CD4-positive, alpha-beta T cell treated with Interleukin-10 for 1 hour (primary cell): ENCODE measurements at places on chromosomes 5 and 9.

GRCh38 chr9:111668026-111668573 is 6.7 kb downstream of the GNG10 start:
- DNase-seq: no peak

DNA sequence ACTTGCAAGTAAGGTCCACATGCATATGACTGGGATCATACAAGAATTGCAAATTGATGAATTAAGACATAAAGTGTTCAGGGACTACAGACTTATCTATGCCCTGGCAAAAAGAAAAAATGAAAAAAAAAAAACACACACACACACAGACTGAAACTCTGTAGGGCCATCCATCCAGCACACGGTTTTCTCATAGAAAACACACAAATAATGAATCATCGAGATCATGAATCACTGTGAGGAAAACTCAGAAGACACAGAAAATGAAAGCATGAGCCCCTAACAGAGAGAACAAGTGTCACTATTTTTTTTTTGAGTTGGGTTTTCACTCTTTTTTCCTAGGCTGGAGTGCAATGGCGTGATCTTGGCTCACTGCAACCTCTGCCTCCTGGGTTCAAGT is 185.2 kb downstream of the IRX2 start:
- DNase-seq: no peak

DNA sequence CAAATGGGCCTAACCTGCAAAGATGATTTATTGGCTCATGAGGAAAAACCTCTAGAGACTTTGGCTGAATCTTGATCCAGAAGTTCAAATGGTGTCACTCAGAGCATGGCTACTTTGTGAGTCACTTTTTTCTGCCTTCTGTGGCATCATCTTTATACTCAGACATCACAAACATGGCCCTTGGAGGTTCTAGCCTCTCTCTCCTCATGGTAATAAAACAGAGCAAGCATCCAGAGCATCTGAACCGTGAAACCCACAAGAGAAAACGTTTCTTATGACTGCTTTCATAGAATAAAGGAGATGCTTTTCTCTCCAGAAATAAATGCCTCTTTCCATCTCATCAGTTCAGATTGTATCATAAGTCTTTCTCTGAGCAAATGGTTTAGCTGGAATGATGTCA is 780.3 kb downstream of the KCTD16 start:
- DNase-seq: no peak

GRCh38 chr5:41600731-41601130 is 90.3 kb upstream of the PLCXD3 start:
- no peak for DNase-seq

DNA sequence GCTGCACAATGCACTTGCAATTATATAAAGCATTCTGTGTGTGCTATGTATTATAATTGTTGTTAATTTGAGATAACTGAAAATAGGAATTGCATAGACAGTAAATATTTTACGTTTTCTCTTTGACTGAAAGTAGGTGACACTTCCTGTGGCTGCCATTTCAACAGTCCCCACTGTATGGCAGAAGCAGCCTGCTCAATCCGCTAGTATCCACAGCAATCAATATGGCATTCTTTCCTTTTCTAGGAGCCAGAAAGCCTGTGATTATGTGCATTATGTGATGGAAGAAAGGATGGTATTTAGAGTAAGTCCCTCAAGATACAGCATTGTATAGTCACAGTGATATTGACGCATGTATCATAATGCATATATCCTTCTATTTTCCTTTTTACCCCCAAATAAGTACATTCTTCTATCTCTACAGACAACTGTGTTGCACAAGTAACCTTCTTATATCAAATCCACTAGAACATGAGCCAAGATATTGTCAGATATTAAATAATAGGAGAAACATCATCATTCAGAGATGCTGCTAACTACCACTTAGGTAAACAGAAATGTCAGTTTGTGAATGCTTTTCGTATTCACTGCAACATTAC is 59.7 kb downstream of the CARTPT start:
- DNase-seq: no peak

- DNase-seq: no peak
These were observed 262.0 kb downstream of the SAXO1 start for GRCh38 chr9:18771011-18771410.

GRCh38 chr5:127887282-127887681 is 184.1 kb downstream of the CCDC192 start:
- DNase-seq: no peak

- no peak for DNase-seq
These were observed 12.1 kb downstream of the ZBTB34 start for GRCh38 chr9:126872516-126872915.

DNA sequence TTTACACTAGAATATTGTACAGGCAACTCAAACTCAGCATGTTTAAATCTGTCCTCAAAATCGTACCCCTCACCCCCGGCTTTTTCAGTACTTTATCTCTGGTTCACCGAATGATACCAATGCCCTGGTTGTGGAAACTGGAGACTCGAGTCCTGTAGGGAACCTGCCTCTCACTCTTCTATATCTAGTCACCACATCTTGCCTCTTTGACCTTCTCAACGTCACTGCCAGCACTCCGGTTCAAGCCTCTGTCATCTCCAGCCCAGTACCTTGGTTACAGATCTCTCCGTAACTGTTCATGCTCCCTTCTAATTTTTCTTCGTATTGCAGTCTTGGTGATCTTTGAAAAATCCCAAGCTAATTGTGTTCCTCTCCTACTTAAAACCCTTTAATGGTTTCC is 6.7 kb downstream of the SLC44A1 start:
- DNase-seq: no peak

- no peak for DNase-seq
These were observed 66.9 kb downstream of the RFX3 start for GRCh38 chr9:3458806-3459475.

DNA sequence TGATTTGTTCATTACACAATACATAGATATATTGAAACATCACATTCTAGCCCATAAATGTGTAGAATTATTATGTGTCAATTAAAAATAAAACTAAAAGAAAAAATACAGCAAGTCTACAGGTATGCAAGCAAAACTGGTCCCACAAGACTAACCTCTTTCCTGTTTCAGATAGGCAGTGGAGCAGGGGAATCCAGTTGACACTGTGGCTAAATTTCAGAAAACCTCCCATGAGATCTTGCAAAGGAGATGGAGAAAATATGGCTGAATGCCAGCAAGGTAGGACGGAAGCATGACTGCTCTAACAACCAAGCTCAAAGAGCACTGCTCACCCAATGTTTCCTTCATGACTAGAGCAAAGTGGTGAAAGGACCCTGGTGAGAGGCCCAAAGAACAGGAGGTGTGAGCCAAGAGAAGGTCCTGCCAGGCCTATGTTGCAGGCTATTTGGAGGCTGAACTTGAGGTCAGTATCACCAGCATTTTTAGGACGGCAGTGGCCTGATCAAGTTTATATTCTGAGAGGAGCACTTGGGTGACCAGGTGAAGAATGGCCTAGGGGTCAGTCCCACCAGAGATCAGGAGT is 1.1 kb upstream of the SH3TC2 start:
- DNase-seq: no peak

DNA sequence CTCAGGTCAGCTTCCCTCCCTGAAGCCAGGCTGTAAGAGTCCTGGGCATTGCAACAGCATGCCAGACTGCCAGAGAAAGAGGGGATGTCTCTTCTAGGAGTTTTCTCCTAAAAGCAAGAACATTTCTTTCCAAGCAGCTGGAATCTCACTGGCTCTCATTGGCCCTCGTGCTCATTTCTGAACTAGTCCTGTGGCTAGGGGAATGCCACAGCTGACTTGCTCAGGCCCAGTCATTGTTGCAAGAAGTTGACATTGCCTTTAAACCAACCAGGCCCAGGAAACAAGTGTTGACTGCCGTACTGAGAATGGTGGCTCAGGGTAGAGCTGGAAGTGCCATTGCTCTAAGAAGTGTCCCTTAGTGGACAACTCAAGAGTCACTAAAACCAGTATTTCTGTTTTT is 15.0 kb upstream of the CEP120 start:
- no peak for DNase-seq

- peak; percentile 73 for DNase-seq
These were observed 133.2 kb downstream of the MTX3 start for GRCh38 chr5:79857714-79858409.

GRCh38 chr5:59764361-59764760 is 129.2 kb downstream of the PDE4D start:
- DNase-seq: no peak

GRCh38 chr9:109012876-109013678 is at the start of gene CTNNAL1:
CTNNAL1 (minus strand) TSS chr9:109013499; CDS start chr9:109013442, 57 bp downstream.
- DNase-seq: peak; percentile 92

DNA sequence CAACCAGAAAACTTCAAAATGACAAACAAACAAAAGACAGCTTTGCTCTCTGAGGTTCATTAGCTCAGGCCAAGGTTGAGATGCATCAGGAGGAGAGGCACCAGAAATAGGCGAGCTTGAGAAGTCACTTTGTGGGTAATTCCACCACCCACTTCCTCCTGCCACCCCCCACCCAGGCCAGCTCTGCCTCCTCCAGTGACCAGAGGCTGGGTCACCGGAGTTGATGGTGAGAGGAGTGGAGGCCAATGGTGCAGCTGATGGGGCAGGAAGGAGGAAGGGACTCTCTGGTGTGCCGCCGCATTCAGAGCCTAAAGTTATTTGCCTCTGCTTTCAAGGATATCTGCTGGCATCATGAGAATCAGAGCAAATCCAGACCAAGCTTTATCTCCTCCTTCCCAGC is 73.8 kb upstream of the ASTN2 start:
- no peak for DNase-seq

- no peak for DNase-seq
These were observed 86.1 kb downstream of the AUH start for GRCh38 chr9:91275655-91276054.

- DNase-seq: no peak
These were observed 46.4 kb upstream of the APC start for GRCh38 chr5:112691339-112691680.

DNA sequence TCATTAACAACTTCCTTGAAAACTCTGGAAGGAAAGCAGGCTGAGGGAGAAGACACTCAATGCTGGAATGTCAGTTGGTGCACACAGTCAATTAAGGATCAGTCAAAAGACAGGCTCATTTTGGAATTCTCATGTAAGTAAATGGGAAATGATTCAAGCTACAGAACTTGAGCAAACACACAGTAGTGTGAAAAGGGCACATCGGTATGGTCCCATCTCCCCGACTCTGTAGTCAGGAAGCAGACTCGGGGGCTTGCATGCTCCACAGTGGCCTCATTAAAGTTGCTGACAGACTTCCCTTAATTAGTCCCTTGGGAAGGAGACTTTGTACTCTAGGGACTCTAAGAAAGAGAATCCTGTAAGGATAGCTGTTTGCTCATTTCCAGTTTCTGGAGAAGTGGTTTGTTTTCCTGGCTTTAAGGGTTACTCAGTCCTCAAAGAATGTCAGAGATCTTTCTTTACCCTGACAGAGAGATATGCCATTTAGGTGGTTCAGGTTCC is 339.2 kb downstream of the ADAMTS6 start:
- no peak for DNase-seq

- DNase-seq: no peak
These were observed 55.5 kb downstream of the MYO10 start for GRCh38 chr5:16880547-16880946.

GRCh38 chr9:88355166-88355565 is 33.1 kb upstream of the SPIN1 start:
- DNase-seq: no peak

DNA sequence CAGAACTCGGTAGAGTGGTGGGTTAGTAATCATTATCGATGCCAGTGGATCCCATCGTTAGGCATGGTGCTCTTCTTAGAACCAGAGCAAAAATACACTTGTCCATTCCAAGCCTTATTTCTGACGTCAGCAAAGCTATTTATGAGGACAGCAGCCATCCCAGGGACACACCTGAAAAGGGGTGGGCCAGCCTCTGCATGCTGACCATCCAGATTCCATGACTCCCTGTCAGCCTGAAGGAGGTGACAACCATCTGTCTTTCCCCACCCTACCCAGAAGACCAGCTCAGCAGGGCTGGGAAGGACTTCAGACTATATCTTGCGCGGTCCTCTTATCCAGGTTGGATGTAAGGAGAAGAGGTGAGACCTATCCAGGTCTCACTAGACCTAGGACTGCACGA is 5.7 kb upstream of the NIPAL4 start:
- no peak for DNase-seq

GRCh38 chr5:115402822-115403577 is 106.5 kb upstream of the CCDC112 start:
- no peak for DNase-seq

- DNase-seq: no peak
These were observed 1037.3 kb upstream of the CDH6 start for GRCh38 chr5:30156156-30156555.

GRCh38 chr9:101472891-101473290 is 37.3 kb upstream of the ALDOB start:
- DNase-seq: no peak

DNA sequence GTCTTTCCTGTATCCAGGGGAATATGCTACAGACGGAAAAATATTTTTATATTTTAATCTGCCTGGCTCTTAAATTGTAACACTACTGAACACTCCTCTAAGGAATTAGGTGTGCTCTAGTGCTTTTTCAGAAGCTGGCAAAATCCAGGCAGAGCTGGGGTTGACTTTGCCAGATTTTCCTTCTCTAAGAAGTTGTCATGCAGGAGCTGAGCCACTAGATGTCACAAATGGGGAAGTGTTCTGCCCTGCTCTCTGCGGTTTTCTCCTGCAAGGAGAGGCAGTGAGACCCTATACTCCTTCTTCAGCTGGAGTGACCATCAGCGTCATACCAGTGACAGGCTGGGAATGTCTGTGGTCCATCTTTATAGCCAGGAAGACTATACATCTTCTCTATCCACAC is 112.5 kb downstream of the HAPLN1 start:
- DNase-seq: no peak

DNA sequence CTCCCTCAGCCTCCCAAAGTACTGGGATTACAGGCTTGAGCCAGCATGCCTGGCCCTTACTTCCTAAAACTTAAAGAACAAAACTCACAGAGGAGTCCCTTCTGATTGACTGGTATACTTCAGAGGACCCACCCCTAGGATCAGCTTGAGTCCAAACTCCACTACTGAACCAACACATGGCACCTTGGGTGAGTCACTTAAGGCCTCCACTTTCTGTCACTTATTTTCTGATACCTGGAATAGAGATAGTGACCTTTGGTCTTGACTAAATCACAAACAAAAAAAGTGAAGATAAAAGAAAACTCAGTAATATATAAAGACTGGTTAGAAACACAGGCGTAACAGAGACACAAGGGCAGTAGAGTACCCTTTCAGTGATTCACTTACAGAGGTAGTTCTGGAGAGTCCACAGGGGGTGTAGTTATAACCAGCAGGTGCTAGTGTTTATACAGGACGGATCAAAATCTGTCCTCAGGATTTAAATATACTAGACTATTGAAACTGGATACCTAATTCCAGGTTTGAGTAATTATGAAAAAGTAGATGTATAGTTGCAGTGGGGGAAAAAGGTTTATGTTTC is 274.3 kb upstream of the ANKRD55 start:
- DNase-seq: no peak
